Hematopoietic multipotent progenitor cell treated with erythropoietin and hydrocortisone succinate and interleukin-3 and kit ligand, for 8 days (in vitro differentiated cells): ENCODE measurements at places on chromosomes 5 and 9.
A peak's percentile ranks its signal among the peaks of the same experiment; 100 is the strongest.

DNA sequence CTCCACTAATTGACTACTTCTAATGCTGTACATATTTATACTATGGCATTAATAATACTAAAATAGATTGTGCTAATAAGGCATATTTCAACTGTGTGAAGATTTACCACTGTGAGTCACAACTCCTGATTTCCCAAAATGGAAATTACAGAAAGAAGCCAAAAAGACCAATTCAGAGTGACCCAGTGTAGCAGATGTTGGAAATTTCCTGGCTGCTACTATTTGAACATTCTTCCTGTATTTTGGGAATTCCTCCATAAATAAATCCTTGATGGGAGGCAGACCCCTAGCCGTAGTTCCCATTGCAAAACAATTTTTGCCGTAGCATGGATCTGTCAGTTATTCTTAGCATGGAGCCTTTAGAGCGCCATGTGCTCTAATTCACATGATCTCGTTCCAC lies 11.4 kb upstream of the PRUNE2 start:
- no peak for DNase-seq

DNA sequence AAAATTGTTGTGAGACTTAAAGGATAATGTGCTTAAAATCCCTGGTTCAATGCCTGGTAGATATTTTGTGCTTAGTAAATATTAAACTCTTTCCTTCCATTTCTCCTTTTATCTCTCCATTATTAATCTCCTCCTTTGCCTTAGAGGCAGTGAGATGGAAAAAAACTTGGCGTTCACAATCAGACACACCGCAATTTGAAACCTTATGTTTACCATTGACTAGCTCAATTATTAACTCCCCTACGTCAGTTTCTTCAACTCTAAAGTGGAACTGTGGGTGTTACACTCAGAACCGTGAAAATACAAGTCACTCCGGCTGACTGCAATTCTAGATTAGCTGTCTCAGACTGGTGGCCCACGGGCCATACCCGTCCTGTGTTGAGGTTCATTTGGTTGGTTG lies 327.2 kb downstream of the DEPDC1B start:
- no peak for DNase-seq

DNA sequence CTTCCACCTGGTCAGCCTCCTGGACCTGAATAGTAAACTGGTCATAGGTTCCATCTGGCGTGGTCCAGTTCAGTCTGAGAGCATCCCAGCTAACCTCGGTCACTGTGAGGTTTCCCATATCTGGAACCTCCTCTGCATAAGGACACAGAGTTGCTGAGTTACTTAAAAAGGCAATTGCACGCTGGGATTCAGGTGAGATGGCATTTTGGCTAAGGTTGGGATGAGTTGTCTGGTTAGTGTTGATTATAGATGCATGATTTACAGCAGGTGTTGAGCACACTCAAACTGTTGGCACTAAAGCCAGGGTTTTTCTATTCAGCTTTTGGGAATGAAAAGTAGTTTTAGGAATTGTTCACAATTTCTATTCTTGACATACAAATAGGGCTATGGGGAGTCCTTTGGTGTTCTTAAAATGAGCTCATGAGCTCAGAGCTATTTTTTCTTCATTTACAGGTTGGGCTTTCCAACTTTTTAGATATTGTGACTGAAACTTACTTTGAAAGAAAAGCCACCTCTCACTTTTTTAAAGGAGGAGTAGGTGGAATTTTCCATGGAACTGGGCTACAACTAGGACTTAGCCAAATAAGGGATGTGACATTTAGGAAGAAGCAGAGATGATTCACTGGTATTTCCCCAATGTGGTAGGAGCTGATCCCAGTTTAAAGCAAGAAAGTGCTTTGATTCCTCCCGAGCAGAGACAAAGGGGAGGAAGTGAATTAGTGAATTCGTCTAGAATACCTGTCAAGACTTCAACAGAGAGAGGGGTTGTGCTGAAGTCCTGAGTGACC lies 54.7 kb downstream of the TNC start:
- no peak for DNase-seq

DNA sequence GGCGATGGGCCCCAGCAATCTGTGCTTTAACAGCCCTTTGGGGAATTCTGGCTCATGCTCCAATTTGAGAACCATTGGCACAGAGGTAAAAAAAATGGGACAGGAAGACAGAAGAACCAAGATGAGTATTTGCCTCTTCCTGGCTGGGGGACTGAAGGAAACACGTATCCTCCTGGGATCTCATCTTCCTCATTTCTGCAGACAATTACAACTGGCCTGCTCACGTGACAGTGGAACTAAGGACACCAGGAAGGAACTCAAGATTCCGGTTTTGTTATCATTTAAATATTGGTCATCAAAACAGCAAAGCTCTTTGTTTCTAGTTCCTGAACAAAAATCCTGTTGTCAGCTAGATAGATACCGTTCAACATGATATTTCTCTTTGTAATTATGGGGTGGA lies 216.0 kb upstream of the DAP start:
- DNase-seq, result no peak

DNA sequence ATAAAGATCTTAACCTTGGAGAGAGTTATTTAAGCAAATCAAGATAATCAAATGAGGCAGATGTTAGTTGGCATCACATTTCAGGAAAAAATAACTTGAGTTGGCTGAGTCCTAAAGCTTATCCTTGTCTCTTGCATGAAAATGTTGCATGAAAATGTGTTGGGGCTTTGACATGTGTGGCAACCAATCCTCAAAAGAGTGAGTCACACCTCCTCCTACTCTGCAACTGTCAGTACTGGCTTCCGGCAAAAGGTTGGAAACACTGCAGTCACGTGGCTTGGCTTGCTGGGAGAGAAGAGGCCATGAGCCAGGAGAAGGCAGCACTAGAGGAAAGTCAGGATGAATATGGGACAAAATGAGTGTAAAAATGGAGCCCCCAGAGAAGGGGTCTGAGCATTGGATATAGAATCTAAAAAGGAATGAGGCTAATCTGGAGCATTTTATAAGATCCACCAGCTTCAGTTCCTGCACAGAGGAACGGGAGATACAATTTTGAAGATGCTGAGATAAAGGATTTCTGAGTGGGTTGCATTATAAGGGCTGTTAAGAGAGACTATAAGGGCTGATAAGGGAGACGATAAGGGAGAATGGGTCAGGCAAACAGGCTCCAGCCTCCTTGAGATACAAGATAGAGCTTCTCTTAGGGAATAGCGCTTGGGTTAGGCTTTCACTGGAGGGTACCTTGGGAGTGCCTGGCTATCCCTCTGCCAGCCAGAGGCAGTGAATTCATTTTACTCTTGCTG lies 43.1 kb downstream of the SPATA31D1 start:
- DNase-seq, result no peak

DNA sequence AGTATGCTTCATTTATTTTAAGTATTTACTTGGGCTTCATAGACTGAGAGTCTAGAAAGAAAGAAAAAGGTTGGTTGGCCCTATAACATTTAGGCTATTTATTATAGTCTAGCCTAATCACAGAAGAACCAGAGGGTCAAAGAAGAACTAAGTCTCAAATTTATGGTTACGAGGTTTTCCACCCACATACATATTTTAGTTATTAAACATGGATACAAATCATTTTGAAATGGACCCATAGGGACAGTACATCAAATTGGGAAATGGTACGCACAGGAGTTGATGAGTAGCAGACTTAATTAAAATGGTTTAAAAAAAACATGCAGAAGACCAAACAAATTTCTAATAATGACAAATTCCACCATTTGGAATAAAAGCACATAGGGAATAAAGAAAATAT lies 17.7 kb downstream of the SVEP1 start:
- no peak for DNase-seq

GRCh38 chr9:99445920-99446319 lies 223.8 kb downstream of the SEC61B start:
- DNase-seq, result no peak

DNA sequence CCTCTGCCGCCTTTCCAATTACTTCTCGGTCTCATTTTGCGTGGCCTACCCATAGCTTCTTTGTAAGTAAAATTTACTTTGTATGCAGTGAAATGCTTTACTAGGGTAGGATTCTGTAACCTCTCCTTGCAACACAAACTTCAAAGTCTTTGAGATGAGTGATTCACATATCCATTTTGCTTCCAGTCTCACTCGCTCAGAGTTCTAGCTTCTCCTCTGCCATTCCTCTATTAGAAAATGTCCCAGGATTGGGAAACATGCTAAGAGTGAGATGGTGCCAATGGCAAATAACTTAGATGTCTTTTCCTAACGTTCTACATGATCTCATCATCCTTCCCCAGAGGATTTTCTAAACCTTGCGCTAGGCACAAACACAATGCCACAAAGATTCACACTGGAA lies 270.5 kb upstream of the SLC30A5 start:
- no peak for DNase-seq

DNA sequence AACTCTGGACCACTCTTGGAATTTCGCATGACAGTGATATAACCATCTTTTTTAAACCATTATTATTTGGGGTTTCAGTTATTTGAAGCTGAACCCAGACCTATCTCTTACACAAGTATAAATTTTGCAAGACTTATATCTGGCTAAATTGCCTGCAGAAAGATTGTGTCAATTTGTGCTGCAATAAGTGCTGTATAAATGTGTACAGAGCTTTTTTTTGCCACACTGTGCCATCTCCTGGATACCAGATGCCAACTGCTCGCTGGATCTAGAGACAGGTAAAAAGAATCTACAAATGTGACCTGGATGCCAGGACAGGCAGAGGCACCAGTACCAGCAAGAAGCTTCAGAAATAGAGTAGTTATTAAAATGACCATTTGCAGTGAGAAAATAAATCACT lies 25.9 kb upstream of the TTC39B start:
- DNase-seq, result no peak

GRCh38 chr5:9059920-9060691 lies 485.8 kb downstream of the SEMA5A start:
- no peak for DNase-seq

- peak; percentile 69 for DNase-seq
Measured at GRCh38 chr5:142808878-142809598, 38.9 kb downstream of the ARHGAP26 start.

DNA sequence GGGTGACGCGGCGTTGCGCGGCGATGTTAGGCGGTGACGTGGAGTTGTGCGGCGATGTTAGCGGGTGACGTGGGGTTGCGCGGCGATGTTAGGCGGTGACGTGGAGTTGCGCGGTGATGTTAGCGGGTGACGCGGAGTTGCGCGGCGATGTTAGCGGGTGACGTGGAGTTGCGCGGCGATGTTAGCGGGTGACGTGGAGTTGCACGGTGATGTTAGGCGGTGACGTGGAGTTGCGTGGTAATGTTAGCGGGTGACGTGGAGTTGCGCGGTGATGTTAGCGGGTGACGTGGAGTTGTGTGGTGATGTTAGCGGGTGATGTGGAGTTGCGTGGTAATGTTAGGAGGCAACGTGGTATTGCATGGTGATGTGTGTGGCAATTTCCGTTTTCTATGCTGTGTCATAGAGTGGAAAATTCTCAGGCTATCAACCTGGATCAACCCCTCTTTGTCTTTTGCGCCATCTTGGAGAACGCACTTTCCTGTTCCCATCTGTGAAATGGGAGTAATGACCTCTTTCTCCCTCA lies 76.0 kb downstream of the ANKRD33B start:
- DNase-seq, result no peak

- DNase-seq, result no peak
Measured at GRCh38 chr9:106587042-106587441, 275.9 kb upstream of the ZNF462 start.

DNA sequence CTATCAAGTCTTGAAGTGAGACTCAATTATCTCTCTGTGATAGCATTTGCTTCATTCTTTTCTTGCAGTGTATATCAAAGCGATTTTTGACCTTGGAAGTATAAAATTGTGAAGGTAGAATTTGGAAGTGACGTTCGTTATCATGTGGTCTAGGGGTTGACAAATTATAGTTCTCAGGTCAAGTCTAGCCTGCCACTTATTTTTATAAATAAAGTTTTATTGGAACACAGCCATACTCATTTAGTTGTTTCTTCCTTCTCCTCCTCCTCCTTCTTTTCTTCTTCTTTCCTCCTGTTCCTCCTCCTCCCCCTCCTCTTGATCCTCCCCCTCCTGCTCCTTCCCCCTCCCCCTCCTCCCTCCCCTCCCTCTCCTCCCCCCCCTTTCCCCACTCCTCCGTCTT lies 38.0 kb downstream of the LRRTM2 start:
- no peak for DNase-seq

- no peak for DNase-seq
Measured at GRCh38 chr5:158121678-158122077, 262.7 kb upstream of the CLINT1 start.

- DNase-seq, result no peak
Measured at GRCh38 chr9:88782931-88783710, 208.1 kb upstream of the S1PR3 start.

DNA sequence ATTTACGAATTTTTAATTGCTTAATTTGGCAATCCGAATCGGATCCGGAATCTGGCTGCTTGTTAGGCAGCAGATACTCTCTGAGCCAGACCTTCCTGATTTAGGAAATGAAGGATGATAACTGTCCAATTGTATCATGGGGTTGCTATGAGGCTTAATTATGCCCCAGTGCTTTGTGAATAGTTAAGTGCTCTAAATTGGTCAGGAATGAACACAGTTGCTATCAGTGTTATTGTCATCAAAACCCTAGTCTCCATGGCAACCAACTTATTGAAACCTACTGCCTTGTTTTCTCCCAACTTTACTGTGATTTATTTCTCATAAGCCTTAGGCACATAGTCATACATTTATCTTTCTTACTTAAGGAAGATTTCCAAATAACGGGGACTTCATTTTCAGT lies 47.9 kb downstream of the MAMDC2 start:
- no peak for DNase-seq

DNA sequence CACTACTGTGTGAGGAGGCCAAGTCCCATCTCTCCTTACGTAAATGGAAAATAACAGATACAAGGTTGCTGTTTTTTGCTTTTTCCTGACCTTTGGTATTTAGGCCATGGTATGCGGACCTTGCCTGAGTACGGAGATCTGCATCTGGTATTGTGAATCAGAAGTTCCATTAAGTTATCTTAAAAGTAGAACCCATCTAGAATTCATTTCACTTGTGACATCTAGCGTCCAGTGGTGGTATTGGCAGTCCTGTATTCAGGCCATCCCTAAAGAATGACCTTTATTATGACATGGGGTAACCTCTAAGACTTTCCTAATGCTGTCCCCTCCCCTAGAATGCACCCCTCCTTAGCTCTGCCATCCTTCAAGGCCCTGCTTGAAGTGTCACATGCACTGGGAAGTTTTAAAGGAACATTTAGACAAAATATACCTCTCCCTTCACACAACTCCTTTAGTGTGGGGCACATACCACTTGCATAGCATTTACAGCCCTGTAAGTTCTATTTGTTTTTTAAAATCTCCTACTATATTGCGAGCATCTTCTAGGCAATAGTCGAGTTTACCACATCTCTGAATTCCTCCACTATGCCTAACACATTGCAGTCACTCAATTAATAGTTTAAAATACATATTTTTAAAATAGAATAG lies 1.9 kb upstream of the SPDL1 start:
- peak; percentile 75 for DNase-seq

- no peak for DNase-seq
Measured at GRCh38 chr5:125281667-125282066, 535.2 kb upstream of the ZNF608 start.

DNA sequence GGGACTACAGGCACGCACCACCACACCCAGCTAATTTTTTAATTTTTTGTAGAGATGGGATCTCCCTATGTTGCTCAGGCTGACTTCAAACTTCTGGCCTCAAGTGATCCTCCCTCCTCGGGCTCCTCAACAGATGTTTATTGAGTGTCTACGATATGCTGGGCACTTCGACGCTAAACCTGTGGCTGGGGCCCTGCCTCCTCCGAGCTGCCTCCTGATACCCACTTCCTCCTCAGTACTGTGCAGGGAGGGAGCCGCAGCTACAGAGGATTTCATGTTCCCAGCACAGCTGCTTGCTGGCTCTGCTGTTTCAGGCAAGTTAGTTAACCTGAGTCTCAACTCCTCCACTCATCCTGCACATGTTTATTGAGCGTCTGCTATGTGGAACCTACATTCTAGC lies 9.6 kb downstream of the AIF1L start:
- DNase-seq, result no peak
